ENCODE measurements at places on chromosomes 2 and 18.

DNA sequence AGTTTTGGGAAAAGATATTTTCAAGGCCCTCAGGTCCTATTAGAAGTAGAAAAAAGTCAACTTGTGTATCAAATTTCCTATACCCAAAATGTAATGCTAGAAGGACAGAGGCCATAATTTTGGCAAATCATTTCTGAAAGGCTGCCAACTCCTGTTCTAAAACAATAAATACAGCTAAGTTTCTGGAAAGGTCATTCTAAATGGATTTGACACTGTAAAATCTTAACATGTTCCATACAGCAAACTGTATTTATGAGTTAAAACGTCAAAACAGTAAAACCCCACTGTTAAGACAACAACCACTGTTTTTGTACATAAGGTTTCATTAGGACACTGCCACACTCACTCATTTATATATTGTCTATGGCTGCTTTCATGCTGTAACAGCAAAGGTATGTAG, 9.7 kb downstream of the FAM98A start:
- DNase-seq = no peak

GRCh38 chr2:9964334-9964980, 13.0 kb downstream of the GRHL1 start:
- DNase-seq = no peak

DNA sequence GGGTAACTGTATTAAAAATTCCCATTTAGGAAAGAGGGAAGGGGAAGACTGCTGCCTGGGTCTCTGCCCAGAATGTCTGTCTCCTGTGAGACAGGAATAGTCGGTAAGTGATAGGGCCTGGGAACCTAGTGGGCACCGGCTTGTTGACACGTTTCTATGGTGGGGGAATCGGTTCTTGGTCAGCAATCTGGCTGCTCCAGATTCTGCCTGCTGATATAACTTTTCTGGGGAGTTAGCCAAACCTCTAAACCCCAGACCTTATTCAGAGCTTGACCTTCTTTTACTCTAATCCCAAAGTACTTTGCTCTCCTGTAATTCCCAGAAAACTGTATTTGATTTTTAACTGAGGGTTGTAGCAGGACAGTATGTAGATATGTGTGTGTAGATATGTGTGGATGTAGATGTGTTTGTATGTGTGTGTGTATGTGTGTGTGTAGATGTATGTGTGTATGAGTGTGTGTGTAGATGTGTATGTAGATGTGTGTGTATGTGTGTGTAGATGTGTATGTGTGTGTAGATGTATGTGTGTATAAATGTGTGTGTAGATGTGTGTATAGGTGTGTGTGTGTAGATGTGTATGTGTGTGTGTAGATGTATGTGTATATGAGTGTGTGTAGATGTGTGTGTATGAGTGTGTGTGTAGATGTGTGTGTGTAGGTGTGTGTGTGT, 61.8 kb upstream of the TXNDC2 start:
- DNase-seq = no peak

DNA sequence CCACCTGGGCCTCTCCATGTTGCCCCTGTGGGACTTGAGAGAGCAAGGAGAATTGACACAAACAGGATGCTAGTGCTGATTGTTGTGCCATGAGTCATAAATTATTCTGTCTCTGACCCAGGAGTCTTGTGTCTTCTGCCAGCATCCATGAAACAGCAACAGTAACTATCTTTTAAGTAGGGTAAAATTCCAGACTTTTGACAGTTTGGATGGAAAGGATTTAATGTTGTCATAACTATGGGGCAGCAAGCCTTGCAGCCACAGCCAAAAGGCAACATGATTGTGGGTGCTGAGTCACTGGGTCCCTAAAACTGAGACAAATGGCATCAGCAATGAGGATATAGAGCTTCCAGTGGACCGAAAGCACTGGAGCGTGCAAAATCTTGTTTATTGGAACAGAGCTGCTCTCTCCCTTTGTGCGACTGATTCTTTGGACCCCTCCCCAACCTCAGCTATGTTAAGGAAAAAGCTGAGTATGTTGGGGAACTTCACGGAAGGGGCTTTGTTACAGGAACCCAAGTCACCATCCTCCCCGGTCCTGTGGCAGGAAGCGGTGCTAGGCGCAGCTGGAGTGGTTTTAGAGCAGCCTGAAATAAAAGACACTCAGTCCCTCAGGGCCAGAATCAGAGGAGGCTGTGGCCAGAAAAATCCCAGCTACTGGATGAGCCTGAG, 9.6 kb upstream of the ITPRIPL1 start:
- DNase-seq = peak; percentile 39

DNA sequence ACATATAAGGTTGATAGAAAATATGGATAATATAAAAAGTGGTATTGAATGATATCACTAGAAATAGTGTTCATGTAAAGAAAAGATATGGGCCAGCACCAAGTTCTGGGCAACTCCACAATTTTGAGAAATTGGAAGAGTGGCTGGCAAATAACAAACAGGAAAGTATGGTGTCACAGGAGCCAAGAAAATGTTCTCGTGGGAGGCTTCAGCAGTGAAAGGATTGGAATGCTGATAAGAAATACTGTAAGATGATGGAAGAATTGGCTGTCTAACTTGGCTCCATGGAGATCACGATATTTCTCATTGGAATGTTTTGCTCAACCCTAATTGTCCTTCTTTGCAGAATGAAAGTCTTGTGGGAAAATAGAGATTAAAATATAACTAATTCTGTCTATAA, 856.8 kb downstream of the DPP10 start:
- no peak for DNase-seq

DNA sequence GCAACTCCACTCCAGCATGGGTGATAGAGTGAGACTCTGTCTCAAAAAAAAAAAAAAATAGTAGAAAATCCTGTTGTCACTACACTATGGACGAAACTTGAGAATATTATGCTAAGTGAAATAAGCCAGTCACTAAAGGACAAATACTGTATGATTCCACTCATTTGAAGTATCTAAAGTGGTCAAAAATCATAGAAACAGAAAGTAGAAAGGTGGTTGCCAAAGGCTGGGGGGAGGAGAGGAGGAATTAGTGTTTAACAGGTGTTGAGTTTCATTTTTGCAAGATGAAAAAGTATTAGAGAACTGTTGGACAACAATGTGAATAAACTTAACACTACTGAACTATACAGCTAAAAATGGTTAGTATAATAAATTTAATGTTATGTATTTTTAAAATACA, 18.8 kb upstream of the RMP24 start:
- no peak for DNase-seq

GRCh38 chr18:74290021-74290420, 1.7 kb downstream of the CYB5A start:
- no peak for DNase-seq

- no peak for DNase-seq
Observed at GRCh38 chr2:102929721-102930120, 167.9 kb downstream of the TMEM182 start.

DNA sequence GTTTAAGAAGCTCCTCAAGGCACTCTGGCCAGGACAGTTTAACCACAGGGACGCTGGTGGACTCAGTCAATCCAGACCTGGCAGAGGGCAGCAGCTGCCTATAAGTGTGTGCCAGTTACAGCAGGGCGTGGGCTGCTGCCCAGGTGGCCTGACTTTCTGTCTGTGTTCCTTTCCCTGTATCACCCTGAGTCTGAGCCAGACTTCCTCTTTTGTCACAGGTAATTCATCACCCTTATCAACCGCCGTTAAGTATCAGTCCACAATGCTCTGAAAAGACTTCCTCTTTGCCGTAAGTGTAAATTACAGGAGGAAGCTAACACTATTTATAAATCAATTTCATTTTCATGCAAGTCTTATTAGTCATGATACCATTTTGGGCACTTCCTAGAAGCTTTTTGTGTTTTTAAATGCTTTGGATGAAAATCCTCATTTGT, 7.0 kb downstream of the LPIN1 start:
- DNase-seq = peak; percentile 96

DNA sequence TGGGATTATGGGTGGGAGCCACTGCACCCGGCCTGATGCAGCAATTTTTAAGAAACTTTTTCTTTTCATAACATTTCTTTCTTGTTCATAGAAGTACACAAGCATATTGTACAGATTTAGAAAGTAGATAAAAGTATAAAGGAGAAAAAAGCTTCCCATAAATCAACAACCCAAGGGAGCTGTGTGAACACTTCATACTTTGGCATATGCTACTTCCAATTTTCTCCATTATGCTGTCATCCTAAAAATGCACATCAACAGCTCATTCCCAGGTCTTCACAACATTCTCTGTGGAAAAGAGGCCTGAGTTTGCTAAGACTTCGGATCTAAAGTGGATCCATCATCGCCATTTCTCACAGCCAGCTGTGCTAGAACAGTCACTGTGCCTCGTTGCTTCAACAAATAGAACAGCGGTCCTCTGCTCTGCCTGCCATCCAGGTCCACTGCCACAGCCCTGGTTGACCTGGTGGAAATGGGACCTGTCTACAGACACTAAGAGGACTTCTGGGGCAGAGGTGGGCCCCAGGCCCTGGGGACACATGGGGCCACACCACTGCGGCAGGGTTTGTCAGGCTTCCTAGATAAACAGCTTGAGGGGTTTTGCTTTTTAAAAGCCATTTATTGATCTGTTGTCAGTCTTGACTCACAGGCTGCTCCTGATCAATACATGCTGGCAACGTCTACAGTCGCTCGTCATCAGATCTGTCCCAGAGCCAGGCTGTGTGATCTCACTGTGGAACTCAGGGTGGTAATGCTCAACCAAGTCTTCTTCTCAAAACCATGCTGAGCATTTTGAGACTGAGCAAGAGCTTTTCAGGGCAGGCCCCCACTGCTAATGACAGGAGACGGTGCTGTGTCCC, 72.7 kb upstream of the MGAT4A start:
- DNase-seq = no peak

DNA sequence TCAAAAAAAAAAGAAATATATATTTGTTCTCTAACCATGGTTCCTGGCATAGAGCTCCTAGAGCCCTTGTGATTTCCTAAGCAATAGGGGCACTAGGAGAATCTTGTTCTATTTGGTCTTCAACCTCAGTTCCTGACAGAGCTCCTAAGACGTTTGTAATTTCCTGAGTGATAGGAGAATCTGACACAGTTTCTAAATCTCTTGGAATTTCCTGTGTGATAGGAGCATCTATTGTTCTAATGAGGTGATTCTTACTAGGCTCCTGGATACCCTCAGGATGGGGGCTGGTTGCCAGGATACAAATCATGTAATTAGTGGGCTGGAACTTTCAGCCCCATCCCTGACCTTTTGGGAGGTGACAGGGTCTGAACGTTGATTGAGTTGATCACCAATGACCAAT, 245.8 kb downstream of the ZEB2 start:
- no peak for DNase-seq

GRCh38 chr2:85170938-85171475, 37.8 kb downstream of the TCF7L1 start:
- DNase-seq = no peak

DNA sequence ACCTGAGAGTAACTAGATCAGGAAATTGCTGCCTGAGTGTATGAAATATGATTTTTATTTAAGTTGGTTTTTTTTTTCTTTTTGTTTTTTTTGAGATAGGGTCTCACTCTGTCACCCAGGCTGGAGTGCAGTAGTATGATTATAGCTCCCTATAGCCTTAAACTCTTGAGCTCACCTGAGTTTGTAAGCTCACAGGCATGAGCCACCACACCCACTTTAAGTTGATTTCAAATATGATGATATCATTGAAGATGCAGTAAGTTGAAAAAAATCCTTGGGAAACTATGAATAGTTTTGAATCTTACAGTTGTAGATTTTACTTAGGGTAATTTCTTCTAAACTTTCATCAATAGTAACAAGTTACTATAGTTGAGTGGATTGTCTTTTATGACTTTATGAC, 234.7 kb downstream of the ZNF407 start:
- DNase-seq = no peak

DNA sequence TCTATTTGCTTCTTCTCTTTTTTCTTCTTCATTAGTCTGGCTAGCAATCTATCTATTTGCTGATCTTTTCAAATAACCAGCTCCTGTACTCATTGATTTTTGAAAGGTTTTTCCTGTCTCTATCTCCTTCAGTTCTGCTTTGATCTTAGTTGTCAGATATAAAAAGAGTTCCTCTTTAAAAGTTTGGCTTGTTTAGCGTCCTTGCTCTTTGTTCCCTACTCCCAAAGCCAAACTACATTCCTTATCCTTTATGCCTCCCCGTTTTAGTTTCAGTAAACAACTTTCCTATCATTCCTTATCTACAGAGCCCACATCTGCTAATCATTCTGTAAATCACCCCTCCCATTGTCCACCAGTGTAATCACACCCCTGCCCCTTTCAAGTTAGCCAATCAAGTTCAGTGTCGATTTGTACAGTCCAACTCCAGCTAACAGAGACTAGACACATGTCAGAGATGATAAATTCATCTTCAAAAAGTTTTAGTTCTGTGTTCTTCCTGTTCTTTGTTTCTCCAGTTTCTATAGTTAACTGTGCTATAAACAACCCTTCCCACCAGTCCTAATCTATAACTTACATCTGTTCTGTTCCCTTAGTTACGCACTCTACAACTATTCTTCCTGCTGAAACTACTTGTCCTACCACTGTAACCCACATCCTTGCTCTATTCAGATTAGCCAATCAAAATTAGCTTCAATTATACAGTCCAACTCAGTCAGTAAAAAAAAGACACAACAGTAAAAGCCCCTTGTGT, 44.4 kb downstream of the TFPI start:
- no peak for DNase-seq

- DNase-seq = peak; percentile 63
Observed at GRCh38 chr18:44198612-44199284, 481.9 kb upstream of the SETBP1 start.

DNA sequence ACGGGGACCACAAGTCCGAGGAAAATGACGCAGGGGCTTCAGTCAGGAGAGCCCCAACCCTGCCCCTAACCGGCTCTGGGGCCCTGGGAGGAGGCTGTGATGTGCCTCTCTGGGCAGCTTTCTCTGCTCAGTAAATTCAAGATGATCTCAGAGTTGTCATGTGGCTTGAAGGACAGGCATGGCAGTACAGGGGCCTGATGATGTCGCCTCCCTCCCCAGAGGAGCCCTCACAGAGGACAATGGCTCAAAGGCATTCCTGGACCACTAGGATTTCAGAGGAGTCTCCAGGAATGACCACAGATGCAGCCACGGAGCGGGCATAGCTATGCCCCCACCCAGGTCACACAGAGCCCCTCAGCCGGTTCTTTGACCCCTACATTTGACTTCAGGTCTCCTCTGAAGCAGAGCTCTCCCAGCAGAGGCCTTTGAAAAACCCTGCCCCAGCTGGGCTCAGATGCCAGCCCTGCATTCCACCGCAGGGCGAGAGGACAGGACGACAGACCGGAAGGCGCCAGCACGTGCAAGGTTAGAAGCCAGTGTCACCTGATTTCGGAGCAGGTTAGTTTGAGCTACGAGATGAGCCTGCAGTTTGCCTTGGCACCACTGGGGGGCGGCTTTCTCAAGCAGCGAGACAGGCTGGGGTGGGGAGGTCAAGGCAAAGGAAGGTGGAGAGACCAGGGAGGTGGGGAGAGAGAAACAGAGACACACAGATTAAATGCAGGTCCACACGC, 39.2 kb downstream of the BIN1 start:
- DNase-seq = peak; percentile 82
